ENCODE measurements at places on chromosomes 5 and 9.

DNA sequence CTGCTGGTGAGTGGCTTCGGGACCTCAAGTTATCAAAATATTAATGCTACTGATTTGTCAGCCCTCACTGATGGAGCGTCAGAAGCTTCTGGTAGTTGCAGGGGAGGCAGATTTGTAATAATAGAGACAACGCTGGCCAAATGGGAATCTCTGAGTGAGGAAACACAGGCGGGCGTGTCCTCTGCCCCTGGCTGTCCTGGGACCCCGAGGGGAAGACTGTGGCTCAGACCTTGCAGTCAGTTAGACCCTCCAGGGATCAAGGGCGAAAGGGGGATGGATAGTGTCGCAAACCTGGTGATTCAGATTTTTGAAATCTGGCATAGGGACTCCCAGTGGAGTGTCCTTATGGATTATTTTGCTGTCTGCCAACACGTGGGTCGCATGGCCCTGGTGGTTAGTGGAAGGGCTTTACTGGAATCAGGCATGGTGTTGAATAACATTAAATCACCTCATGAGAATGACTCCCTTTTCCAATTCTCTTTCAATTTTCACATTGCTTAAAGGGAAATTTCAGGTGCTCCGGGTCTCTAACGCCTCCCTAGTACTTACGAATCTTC is 35.1 kb upstream of the NTNG2 start:
- no peak for DNase-seq

- peak; percentile 62 for DNase-seq
Measured at GRCh38 chr5:73446631-73447529, 1.7 kb downstream of the FOXD1 start.

GRCh38 chr5:62343428-62343827 is 37.4 kb downstream of the KIF2A start:
- no peak for DNase-seq

- no peak for DNase-seq
Measured at GRCh38 chr5:163809473-163809872, 304.1 kb downstream of the MAT2B start.

GRCh38 chr5:122499585-122499984 is 187.5 kb downstream of the SNCAIP start:
- DNase-seq: no peak

DNA sequence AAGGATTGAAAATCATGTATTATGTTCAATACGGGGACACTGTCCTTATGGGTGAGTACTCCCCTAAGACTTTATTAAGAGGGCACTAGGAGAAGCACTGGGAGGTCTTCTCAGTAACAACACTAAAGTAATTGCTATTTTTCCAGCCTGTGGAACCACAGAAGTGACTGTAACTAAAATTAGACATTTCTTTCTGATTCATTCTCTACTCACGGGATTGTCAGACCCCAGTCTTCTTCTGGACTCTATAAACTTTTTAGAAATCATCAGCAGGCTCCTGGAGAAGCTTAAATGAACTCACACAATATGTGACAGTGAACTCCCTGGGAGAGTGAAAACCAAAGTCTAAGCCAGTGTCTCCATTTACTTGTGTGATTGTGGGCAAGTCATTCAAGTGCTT is 14.5 kb downstream of the TLR4 start:
- DNase-seq: no peak

DNA sequence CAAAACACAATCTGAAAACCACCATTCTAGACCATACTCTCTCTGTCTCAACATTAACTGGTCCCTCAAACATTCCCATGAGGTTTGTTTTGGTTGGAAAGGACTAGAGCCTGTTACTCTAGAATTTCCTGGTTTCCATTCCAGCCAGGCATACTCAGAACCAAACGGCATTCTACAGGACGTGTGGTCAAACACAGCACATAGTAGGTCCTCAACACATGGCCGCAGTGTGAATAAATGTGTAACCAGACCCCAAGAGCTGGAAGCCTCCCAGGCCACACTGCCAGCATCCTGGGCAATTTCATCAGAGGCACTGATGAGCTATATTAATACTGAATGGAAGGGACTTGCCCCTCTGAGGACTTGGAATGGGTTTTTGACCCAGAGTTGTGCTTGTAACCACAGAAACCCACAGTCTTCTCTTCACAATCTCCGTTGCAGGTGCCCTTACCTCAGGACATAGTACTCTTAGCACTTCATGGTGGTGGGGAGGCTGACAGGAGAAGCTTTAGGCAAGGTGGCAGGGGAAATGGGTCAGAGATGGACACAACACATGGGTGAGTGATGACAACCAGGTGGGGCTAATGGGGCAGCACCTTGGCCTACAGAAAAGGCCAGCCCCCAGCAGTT is 66.0 kb downstream of the ZNF366 start:
- no peak for DNase-seq

DNA sequence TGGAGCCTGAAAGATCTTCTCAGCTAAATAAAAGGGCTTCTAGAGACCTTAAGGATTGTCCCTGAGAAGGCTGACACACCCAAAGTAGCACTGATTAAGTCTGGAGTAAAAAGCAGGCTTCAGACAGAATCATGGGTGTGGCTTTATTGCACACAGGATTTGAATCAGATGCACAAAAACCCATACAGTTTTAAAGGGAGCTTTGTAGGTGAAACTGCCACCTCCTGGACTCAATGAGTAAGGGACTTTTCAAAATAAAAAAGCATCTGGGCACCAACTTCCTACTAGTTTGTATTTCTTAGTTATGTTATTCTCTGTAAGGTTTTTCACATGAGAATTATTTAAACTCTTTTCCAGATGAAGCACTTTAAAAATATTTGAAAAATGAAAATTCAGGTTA is 129.4 kb downstream of the EDIL3 start:
- no peak for DNase-seq

DNA sequence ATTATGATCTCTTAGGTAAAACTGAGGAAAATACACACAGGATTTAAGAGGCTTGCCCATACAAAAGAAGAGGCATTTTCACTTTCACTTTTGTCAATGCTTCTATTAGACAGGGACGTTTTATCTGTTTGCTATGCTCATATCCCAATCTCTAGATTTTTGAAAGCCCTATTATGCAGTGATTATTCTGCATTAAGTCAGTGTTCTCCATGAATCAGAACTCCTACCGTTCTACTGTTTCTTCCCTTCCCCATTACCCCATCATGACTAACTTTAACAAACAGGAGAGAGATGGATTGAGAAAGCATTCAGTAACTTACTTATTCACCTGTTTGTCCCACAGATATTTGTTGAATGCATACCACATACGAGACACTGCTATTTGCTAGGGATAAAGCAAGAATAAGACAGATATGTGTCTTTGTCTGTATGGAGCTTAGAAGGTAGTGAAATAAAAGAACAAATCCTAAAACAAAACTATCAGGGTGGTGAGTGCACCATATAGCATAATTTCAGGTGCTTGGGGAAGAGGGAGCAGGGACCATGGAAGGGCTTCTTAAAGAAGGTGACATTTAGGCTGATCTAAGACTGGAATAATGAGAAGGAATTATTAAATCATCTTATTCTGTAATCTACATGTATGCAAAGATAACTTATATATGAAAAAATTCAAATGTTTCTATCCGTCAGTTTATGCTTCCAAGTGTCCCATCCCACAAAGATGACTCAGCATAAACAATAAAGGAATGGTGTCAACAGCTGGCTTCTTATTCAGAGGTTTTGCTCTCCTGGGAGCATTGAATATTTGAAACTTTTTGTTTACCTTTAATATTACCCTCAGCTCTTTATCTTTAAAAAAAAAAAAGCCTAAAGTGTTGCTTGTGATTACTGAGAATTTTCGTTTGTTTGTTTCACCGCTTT is 328.1 kb downstream of the HINT1 start:
- DNase-seq: no peak

DNA sequence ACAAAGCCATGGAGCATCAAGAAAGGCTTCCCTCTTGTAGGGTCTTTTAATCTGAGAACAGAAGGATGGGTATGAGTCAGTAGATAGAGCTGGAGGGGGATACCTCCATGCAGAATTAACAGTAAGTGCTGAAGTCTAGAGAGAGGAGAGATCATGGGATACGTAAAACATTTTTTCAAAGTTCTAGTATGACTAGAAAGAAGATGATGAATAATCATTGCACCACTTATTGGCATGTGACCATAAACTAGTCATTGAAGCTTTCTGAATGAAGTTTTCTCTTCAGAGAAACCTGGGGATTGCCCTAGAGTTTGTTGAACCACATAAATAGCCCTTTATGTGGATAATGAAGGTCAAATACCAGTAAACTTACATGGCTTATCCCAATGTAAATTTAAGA is 48.6 kb upstream of the PTPRD start:
- DNase-seq: no peak
